B cell (primary cell): ENCODE measurements at places on chromosomes 6 and 20.

GRCh38 chr6:89412071-89413005 is at the start of gene RRAGD:
Gene RRAGD, minus strand, starts transcription at chr6:89412273. Its CDS starts 280 bp downstream, at chr6:89411993.
- peak; percentile 81 for DNase-seq

DNA sequence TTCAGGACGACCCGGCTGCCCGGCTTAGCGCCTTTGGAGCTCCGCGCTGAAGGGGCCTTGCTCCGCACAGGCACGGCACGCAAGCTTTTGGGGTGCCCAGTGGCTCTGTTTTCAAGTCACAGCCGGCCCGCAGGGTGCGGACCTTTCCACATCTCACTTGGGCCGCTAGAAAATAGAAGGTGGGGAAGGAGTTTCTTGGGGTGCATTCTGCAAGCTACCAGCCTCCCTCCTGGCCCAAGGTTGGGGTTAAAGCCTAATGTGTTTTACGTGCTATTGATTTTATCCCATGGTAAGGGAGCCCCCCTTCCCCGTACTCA is 561 bp downstream of the KAT14 start:
- no peak for DNase-seq

DNA sequence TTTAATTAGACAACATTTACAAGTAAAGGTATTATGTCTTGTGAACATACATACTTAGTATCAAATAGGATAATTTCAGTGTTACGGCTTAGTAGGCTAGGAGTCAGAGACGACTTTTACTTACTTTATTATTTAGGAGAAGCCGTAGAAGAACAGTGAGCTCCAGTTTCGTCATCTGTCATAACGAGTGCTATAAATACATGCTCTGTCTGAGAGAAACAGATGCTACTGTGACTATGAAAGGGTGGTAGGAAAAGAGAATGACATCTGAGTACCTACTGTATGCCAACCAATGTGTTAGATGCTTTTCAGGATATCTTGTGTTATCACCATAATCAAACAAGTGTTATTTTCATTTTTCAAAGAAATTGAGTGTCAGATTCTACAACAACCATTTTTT is 119.0 kb downstream of the EYA4 start:
- no peak for DNase-seq

DNA sequence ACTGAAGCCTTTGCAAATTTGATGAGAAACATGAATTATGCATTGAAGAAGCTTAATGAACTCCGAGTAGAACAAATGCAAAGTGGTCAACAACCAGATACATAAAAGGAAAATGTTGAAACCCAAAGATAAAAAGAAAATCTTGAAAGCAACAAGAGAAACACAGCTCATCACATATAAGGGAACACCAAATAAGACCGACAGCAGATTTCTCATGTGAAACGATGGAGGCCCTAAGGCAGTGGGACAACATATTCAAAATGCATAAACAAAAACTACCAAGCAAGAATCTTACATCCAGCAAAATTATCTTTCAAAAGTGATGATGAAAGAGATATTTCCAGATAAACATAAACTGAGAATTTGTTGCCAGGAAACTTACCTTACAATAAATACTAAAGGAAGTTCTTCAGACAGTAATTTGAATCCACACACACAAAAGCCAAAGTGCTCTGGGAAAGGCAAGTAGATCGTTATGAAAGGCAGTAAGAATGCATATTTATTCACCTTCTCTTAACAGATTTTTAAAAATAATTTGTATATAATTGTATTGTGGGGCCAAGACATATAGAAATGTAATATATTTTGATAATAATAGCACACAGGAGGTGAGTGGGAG is 22.5 kb downstream of the SLC52A3 start:
- DNase-seq, result no peak

DNA sequence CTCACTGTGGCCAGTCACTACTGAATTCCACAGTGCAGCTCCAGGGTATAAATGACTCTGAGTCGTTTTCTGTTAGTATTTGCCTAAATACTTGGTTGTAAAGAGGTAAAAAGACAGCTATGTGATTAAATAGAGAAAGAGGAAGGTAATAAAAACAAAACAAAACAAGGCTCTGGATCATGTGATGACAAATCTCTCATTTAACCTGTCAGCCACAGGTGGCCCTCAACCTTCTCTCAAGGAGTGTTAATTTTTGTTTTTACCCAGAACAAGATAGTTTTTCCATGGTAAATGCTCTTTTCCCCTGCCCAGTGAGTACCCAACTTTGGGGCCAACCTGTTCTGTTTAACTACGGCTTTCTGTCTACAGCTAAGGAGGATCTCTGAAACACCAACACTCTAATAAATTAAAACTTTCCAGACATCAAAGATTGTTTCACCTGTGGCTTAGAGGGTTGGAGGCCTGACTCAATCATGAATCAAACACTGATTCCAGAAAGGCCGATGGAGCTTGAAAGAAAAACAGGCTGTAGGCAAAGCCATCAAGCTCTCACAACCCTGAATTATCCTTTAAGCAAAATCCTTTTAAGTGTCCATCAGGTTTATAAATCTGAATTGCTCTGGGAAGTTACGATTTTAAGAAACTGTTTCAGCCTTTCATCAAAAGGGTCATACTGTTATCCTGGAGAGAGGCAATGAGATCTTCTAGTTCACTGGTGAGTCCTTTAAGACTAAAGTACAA is 81.5 kb upstream of the BCLAF1 start:
- no peak for DNase-seq

GRCh38 chr6:1040393-1040792 is 271.5 kb upstream of the FOXQ1 start:
- DNase-seq, result no peak

DNA sequence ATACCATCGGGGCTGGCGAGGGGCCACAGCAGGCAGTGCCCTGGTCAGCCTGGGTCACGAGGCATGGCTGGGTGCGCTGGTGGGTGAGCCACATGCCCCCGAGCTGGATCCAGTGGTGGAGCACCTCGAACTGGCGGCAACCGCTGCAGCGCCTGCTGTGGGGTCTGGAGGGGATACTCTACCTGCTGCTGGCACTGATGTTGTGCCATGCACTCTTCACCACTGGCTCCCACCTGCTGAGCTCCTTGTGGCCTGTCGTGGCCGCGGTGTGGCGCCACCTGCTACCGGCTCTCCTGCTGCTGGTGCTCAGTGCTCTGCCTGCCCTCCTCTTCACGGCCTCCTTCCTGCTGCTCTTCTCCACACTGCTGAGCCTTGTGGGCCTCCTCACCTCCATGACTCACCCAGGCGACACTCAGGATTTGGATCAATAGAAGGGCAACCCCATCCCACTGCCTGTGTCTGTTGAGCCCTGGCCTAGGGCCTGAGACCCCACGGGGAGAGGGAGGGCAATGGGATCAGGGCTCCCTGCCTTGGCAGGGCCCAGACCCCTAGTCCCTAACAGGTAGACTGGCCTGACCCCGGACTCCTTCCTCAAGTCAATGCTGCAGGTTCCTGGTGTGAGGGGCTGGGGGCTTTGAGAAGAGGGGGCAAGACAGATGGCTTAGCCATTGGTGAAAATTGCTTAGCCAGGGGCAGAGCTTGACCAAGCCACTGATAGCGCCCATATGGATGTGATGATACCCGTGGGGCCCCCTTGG is 598 bp downstream of the TMEM239 start:
- DNase-seq, result no peak

DNA sequence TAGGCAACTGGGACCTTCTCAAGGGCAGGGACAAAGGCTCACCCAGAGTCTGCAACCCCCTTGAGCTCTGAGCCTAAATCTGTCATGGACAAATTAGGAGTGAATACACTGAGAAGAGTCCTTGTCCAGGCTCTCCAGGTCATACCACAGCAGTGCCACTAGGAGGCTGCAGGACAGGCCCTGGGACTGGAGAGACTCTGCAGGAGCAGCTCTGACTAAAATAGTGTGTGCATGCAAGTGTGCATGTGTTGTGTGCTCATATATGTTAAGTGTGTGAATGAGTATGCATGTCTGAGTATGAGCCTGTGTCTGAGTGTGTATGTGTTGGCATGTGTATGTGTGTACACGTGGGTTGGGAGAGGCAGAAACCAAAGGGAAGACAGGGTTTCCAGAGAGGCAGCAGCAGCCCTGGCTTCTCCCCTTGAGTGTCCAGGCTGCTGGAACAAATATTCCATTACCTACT is 27.1 kb downstream of the MRPL14 start:
- DNase-seq, result no peak

GRCh38 chr20:40754339-40754943 is 65.4 kb upstream of the MAFB start:
- DNase-seq, result no peak

GRCh38 chr6:77455271-77455670 is 8.0 kb downstream of the HTR1B start:
- no peak for DNase-seq

- no peak for DNase-seq
Measured at GRCh38 chr6:122459240-122459639, 12.4 kb downstream of the SERINC1 start.

DNA sequence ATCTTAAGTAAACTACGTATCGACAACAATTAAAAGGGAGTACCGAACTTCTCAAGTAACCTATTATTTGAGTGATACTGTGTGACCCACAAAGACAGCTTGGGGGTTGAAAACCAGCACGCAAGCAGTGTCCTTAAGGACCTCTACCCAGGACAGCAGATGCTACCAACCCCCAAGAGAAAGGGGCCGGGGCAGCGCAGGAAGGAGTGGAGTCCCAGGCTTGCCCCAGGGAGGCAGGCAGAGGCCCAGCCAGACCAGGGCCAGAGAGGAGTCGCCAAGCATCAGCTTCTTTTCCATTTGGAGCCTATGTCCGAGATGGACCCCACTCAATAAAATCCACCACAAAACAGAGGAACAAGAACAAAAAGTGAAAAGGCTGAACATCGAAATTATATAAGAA is 11.9 kb downstream of the DIDO1 start:
- DNase-seq, result no peak

GRCh38 chr6:98635191-98635590 is 199.2 kb upstream of the POU3F2 start:
- DNase-seq, result no peak

GRCh38 chr6:150328744-150329405 is 39.9 kb upstream of the IYD start:
- DNase-seq, result no peak

- DNase-seq, result no peak
Measured at GRCh38 chr6:46174904-46175303, 4.1 kb upstream of the ENPP5 start.

GRCh38 chr20:10806539-10806938 is 132.7 kb upstream of the JAG1 start:
- no peak for DNase-seq
